ENCODE measurements at places on chromosomes 7 and 10. TPM values are rescaled to one million over a fixed set of nuclear protein-coding genes. Genes with fewer than 3 reads are reported as not detected.

FOXP2 gene
- total RNA-seq: not detected

GPR141 gene
- total RNA-seq: not detected

LRRC61 gene
- total RNA-seq: 16.1 TPM

BEND7 gene
- not detected for total RNA-seq

AGMO gene
- not detected for total RNA-seq

TIAL1 gene
- total RNA-seq: 152 TPM

PPP1R3A gene
- total RNA-seq: not detected

DLG5 gene
- total RNA-seq: 12.3 TPM

GATA3 gene
- 10.9 TPM for total RNA-seq

RASA4B gene
- 23.4 TPM for total RNA-seq

PMPCB gene
- 62.9 TPM for total RNA-seq

Measured in natural killer cell treated with Interleukin-12 subunit alpha and Interleukin-12 subunit beta and Interleukin-15 and Interleukin-18, amount 100 ng/mL, for 72 hours (primary cell).